ENCODE measurements at places on chromosomes 3 and 15. TPM values are rescaled to one million over a fixed set of nuclear protein-coding genes. Genes with fewer than 3 reads are reported as not detected.

GRCh38 chr3:196195664-196196265, 15.4 kb downstream of the ZDHHC19 start:
- H3K27ac ChIP-seq, result no peak overlapping the region
- DNase-seq, result no peak
- H3K36me3 ChIP-seq, result no peaks in the 10 kb centered on the region
- H3K4me3 ChIP-seq, result no peak overlapping the region
- peaks cover 39% of the 10 kb centered on the region for H3K4me1 ChIP-seq
- no peaks in the 10 kb centered on the region for H3K27me3 ChIP-seq

- H3K27me3 ChIP-seq, result peaks cover 8% of the 10 kb centered on the region
- H3K27ac ChIP-seq, result no peak overlapping the region
- H3K4me3 ChIP-seq, result no peak overlapping the region
- peaks cover 23% of the 10 kb centered on the region for H3K4me1 ChIP-seq
- DNase-seq, result no peak
Measured at GRCh38 chr15:101458908-101459578, 30.5 kb downstream of the PCSK6 start.

GRCh38 chr3:36688815-36689214, 75.5 kb downstream of the DCLK3 start:
- H3K4me1 ChIP-seq, result no peaks in the 10 kb centered on the region
- H3K36me3 ChIP-seq, result no peaks in the 10 kb centered on the region
- peaks cover 2% of the 10 kb centered on the region for H3K27me3 ChIP-seq
- no peak for DNase-seq
- H3K27ac ChIP-seq, result no peak overlapping the region

GRCh38 chr15:43135351-43135750, 2.0 kb downstream of the TMEM62 start:
- no peak overlapping the region for H3K4me3 ChIP-seq
- H3K36me3 ChIP-seq, result peaks cover 43% of the 10 kb centered on the region
- H3K27ac ChIP-seq, result no peak overlapping the region
- peaks cover 32% of the 10 kb centered on the region for H3K4me1 ChIP-seq

DNA sequence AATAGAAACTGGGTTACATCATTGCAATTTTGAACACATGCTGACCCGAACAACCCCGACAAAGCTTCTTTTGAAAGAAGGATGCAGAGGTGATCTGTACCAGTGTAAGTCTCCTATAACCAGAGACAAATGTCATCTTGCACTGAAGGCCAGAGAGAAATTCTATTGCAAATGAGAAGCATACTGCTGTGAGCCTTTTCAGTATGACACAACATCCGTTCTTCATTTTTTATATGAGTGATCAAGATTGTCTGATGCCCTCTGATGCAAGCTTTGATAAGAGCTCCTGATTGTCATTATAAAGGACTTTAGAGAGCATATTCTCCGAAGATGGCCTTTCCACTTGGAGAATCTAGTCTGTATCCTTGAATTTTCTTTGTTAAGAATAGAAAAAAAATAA, 36.9 kb downstream of the PCOLCE2 start:
- no peak for DNase-seq
- no peaks in the 10 kb centered on the region for H3K36me3 ChIP-seq
- H3K4me1 ChIP-seq, result no peaks in the 10 kb centered on the region
- no peak overlapping the region for H3K4me3 ChIP-seq
- no peak overlapping the region for H3K27ac ChIP-seq

- no peak overlapping the region for H3K27ac ChIP-seq
- H3K4me1 ChIP-seq, result peaks cover 5% of the 10 kb centered on the region
- peaks cover 38% of the 10 kb centered on the region for H3K27me3 ChIP-seq
- no peak overlapping the region for H3K4me3 ChIP-seq
Measured at GRCh38 chr3:24498796-24499195, 4.1 kb upstream of the THRB start.

DNA sequence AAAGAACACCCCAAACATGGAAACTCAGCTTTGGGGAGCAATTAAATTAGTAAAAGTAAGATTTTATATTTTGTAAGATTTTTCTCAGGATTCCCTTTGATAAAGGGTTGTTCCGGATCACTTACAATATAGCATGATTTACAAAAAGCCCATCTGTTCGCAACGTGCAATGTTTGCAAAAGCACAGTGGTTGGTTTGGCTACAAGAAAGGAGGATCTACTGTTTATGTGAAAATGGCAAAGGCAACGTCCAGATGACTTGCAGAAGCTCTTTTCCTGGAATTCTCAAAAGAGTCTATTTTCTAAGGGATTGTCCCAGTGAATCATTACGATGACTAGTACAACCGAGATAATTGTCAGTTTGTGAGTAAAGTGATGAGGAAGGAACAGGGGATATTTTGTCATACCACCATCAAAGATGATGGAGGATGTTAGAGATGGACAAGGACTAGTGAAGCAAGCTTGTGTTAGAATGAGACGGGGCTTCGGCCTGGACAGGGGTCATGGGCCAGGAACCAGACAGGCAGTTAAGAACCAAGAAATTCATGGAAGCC, 71.6 kb downstream of the CRYGS start:
- no peaks in the 10 kb centered on the region for H3K36me3 ChIP-seq
- no peak overlapping the region for H3K27ac ChIP-seq
- H3K4me3 ChIP-seq, result no peak overlapping the region

- no peak overlapping the region for H3K4me3 ChIP-seq
- no peak for DNase-seq
- H3K27ac ChIP-seq, result no peak overlapping the region
- no peaks in the 10 kb centered on the region for H3K36me3 ChIP-seq
- H3K4me1 ChIP-seq, result no peaks in the 10 kb centered on the region
Measured at GRCh38 chr15:48031466-48031865, 89.3 kb upstream of the SLC24A5 start.

DNA sequence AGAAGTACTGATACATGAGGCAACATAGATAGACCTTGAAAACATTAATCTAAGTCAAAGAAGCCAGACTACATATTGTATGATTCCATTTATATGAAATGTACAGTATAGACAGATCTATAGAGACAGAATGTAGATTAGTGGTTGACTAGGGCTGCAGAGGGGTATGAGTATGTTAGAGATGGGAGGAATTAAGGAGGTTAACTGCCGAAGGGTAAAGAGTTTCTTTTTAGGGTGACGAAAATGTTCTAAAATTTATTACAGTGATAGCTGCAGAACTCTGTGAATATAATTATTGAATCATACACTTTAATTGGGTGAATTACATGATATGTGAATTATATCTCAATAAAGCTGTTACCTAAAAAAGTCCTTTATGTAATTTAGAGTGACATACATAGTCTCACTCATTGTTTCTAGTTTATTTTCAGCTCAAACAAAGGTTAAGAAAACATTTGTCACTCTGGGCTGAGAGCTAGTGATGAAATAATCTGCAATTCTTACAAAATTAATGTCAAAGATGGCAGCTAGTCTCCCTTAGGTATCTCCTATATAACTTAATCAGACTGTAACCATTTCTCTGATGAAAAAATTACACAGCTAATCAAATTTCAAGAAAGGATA, 61.4 kb downstream of the DENND4A start:
- no peaks in the 10 kb centered on the region for H3K4me1 ChIP-seq
- DNase-seq, result no peak
- H3K4me3 ChIP-seq, result no peak overlapping the region
- no peak overlapping the region for H3K27ac ChIP-seq
- H3K36me3 ChIP-seq, result peaks cover 29% of the 10 kb centered on the region

DNA sequence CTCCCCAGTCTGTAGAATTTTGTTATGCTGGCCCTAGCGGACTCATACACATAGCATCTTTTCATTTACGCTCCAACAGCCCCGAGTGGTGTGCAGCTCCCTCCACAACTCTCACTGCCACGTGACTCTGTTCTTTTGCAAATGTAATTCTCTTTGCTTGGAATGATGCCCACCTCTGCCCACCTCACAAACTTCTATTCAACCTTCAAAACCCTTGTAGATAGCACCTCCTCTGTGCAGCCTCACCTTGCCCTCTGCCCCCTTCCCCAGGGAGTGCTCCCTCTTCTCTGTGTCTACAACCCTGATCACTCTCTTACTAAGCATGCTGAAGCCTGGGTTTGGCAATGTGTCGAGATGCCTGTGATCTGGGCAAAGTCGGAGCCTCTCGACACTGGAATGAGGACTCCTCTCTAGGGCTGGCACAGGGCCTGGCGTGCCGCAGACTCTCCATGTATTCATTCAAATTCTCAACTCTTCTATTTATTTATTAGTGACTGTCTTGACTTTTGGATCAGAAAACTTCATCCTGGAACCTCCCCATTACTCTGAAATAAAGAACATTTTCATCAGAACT, 73.5 kb downstream of the MGLL start:
- DNase-seq, result no peak
- H3K27me3 ChIP-seq, result peaks cover 8% of the 10 kb centered on the region
- H3K4me3 ChIP-seq, result no peak overlapping the region
- H3K36me3 ChIP-seq, result no peaks in the 10 kb centered on the region
- H3K4me1 ChIP-seq, result peaks cover 4% of the 10 kb centered on the region

- peak; percentile 4 for DNase-seq
- H3K27ac ChIP-seq, result no peak overlapping the region
- no peak overlapping the region for H3K4me3 ChIP-seq
Measured at GRCh38 chr15:78206326-78207109, 27.8 kb downstream of the ACSBG1 start.

DNA sequence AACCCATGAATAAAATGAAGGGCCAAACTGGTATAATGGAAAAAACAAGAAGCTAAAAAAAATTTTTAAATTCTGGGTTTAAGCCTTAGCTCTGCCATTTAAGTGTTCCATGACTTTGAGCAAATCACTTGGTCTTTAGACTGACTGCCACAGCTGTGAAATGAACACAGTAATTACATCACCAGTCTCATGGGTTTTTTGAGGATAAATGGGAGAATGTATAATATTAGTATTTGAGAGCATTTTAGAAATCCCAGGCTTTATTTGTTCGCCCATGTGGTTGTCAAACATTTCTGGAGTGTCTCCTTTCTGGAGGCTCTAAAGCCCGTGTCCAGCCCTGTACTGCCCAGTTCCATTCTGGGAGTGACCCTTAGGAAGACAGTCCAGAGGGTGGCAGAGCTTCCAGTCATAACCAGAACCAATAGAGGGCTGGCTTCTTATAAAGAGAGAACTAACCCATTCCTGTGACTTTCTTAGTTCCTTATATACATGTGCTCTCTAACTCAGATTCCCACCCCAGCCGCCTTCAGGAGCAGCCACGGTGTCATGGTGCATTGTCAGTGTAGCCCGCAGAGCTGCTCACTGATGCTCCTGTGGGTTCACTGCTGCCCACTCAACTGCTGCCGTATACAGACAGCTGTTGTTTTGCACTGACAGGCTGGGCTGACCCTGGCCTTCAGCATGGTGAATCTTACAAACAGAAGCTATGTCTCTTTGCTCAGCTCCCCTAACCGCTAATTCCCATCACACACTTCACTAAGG, 44.7 kb downstream of the BOC start:
- no peaks in the 10 kb centered on the region for H3K27me3 ChIP-seq
- no peaks in the 10 kb centered on the region for H3K4me1 ChIP-seq
- no peak for DNase-seq

GRCh38 chr3:38190481-38190881, 25.1 kb downstream of the OXSR1 start:
- H3K36me3 ChIP-seq, result peaks cover 42% of the 10 kb centered on the region
- DNase-seq, result no peak
- peaks cover 5% of the 10 kb centered on the region for H3K4me1 ChIP-seq
- H3K27me3 ChIP-seq, result no peaks in the 10 kb centered on the region
- H3K4me3 ChIP-seq, result no peak overlapping the region
- H3K27ac ChIP-seq, result no peak overlapping the region

KIF15 gene
- 58.8 TPM for total RNA-seq

MUC20 gene
- total RNA-seq, result 1.2 TPM

KNL1 gene
- 62.2 TPM for total RNA-seq

CTXN2 gene
- not detected for total RNA-seq

GRAMD2A gene
- total RNA-seq, result not detected

ZNF860 gene
- total RNA-seq, result not detected

SLC38A3 gene
- not detected for total RNA-seq
